ENCODE measurements at places on chromosomes 1 and 21. TPM values are rescaled to one million over a fixed set of nuclear protein-coding genes. Genes with fewer than 3 reads are reported as not detected.

Gene ALX3
- not detected for total RNA-seq

GRCh38 chr1:231032963-231033362 lies 7.1 kb downstream of the FAM89A start:
- DNase-seq = no peak

GRCh38 chr1:40936931-40937339 lies 42.6 kb upstream of the CTPS1 start:
- no peak for DNase-seq

GRCh38 chr1:24027838-24028468 lies 47.8 kb upstream of the SRSF10 start:
- no peak for DNase-seq
